Effector CD8-positive, alpha-beta T cell (primary cell): ENCODE measurements at places on chromosomes 2 and 18.

GRCh38 chr2:63432373-63432772 is 155.9 kb downstream of the WDPCP start:
- no peak for DNase-seq

DNA sequence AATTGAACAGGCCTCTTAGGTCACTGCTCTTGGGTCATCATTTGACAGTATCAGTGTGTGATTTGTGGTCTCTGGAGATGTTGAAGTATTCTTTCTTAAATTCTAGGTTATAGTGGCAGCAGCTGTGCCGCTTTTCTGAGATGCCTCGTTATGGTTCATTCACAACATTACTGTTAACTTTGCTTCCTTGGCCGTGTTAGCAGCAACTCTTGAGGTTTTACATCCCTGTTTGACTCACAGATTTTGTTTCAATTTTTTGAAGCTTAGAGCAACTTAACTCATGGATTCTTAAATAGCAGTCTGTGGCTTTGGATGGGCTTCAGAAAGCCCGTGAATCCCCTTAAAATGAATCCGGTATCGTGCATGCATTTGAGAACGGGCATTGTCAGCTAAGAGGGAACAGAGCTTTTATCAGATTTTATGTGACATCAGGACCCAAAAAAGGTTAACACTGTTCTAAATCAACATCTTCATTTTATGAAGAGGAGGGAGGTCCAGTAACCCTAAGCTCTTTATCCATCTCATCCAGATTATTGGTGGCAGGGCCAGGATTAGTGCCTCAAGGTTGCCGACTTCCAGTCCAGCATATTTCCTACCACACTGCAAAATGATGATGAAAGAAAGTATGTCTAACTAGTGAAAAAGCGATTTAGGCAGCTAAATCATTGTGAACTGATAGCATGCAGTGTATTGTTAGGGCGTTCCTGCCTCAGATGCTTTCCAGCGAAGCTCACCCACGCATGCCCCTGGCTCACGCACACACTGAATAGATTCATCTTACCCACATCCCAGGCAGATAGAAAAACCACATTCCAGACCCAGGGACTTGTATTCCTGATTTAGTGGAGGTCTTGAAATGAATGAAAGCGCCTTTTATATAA is 5.1 kb downstream of the TRIB2 start:
- no peak for DNase-seq

DNA sequence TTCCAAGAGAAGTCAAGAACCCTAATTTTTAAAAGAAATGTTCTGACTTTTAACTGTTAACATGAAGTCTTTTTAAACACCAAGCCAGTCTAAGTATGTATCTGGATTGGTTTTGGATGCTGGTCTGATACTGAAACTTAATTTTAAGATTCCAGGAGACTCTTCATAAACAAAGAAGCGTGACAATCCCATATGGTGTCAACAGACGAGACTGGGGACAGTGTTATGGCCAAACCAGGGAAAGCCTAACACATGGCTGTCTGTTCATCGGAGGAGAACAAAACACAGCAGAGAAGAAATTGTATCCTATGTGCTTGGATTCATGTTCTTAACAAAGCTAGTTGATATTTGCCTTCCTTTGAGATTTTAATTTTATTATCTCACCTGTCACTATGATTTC is 80.5 kb upstream of the UPP2 start:
- DNase-seq: no peak

- no peak for DNase-seq
Measured at GRCh38 chr2:84486441-84487115, 27.5 kb upstream of the SUCLG1 start.

GRCh38 chr2:166091439-166091838 is 36.4 kb downstream of the SCN1A start:
- DNase-seq: no peak

- DNase-seq: no peak
Measured at GRCh38 chr2:60959501-60959900, 58.0 kb upstream of the PEX13 start.

DNA sequence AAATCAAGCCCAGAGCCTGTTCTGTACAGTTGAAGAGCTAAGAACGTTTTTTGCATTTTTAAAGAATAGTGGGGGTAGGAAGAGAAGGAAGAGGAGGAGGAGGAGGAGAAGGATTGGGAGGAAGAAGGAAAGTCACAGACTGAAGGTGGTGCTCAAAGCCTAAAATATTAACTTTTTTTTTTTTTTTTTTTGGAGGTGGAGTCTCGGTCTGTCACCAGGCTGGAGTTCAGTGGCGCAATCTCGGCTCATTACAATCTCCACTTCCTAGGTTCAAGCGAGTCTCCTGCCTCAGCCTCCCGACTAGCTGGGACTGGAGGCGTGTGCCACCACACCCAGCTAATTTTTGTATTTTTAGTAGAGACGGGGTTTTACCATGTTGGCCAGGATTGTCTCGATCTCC is 18.3 kb upstream of the KLHL29 start:
- DNase-seq: no peak

GRCh38 chr2:191109888-191110287 is 40.9 kb downstream of the STAT4 start:
- DNase-seq: no peak

GRCh38 chr2:184067502-184067901 is 530.8 kb upstream of the ZNF804A start:
- no peak for DNase-seq

DNA sequence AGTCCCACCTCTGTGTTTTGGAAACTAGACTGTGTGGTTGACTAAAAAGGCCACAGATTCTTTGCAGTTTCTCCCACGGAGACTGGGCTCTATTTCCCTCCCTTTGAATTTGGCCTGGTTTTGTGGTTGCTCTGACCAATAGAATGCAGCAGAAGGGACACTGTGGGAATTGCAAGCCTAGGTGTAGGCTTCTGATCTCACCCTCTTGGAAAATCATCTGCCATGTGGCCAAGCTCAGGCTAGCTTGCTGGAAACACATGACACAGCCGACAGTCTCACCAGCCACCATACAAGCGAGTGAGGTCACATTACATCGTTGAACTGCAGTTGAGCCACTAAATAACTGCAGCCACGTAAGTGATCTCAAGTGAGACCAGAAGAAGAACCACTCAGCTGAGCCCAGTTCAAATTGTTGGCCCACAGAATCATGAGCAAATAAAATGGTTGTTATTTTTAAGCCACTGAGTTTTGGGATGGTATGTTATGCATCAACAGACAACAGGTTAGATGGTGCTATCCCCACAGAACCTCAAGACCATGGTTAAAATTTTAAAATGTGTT is 319.1 kb upstream of the MEX3C start:
- no peak for DNase-seq
